IMR-90 (cell line): ENCODE measurements at places on chromosomes 4 and X. TPM values are rescaled to one million over a fixed set of nuclear protein-coding genes. Genes with fewer than 3 reads are reported as not detected.

GRCh38 chrX:50586407-50586806 is 115.8 kb upstream of the DGKK start:
- no peak for DNase-seq

DNA sequence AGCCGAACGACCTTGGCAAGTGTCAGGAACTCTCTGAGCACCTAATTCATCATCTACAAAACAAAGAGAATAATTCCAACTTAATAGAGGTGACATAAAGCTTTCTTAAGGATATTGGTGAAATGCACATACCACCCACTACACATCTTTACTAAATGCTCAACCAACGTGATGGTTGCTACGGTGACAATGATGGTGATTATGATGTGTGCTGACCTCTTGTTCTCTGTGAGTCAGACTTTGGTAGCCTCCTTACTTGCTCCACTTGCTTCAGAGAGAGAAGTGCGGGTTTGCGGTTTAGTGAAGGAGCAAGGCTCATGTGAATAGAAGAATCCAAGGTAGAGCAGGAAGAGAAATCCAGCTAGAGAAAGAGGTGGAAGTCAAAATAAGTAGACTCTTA is 52.8 kb upstream of the CLNK start:
- DNase-seq: peak; percentile 69

DNA sequence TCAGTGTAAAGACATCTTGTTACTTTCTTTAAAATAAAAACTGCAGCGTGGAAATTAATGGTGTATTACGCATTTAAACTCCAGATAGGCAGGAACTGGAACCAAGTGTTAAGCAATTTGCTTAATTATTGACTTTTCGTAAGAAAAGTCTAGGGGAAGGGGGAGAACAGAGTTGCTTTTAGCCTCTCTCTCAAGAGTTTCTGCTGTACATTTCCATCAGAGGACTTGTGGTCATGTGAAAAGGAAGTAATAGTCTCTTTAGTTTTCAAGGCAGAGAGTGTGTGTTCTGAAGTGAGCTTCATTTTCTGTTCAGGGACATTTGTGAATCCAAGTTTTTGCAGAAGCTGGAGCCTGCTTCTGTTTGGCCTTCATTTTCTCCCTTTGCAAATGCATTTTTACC is 127.2 kb downstream of the UBE2K start:
- DNase-seq: no peak

GRCh38 chr4:102143433-102143832 is 201.8 kb downstream of the SLC39A8 start:
- no peak for DNase-seq

- no peak for DNase-seq
Measured at GRCh38 chrX:3231766-3232165, 114.7 kb downstream of the MXRA5 start.

- no peak for DNase-seq
Measured at GRCh38 chr4:75710246-75710645, 14.1 kb upstream of the USO1 start.

- peak; percentile 56 for DNase-seq
Measured at GRCh38 chrX:10884246-10884645, 226.9 kb upstream of the HCCS start.

- no peak for DNase-seq
Measured at GRCh38 chrX:40326186-40326965, 228.6 kb upstream of the BCOR start.

NPNT gene
- total RNA-seq: not detected in 2 replicates

GRCh38 chrX:132272826-132273225 is 53.6 kb upstream of the RAP2C start:
- peak; percentile 19 for DNase-seq

DNA sequence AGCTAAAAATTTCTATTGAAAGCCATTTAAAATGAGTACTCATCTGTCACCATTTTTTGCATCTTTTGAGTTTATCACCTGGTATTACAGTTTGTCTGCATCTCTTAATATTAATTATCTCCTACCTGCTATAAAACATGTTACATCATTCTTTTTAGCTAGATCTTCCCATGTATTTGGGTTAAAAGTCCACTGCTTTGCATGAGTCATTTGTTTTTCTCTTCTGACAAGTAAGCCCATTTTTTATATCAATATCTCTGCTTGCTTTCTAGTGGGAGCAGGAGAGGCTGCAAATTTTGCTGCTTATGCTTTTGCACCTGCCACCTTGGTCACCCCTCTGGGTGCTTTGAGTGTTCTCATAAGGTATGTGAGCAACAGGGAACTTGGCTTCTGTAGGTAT is 16.1 kb downstream of the NIPAL1 start:
- no peak for DNase-seq

DNA sequence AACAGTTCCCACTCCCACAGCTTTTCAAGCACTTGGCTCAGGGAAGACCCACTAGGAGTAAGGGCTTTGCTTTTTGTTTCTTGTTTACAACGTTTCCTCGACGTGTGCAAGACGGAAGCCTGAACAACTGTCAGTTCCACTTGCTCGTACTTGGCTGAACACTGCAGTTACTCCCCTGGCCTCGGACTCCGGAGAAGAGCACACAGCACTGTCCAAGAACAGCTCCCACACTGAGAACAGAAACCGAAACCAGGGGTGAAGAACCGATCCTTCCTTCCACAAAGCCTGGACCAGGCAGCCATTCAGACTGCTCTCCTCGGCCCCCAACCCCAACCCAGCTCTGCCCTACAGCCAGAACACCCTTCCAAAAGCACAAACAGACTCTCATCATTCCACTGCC is 25.5 kb downstream of the IRF2 start:
- DNase-seq: peak; percentile 70

DNA sequence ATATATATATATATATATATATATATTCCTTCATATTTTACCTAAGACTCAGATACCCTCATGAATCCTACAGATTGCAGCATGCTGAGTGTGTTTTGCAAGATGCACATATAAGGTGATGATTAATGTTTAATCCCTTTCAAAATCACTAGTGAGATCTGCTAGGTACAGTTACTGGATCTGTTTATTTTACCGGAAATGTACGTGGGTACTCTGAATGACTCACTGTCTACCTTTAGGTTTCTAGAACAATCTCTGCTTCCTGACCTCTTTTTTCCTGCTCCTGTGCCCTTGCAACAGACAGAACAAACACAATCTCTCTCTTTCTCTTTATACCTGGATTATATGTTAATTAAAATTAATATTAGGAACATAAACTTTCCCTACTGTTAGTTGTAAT is 379.6 kb downstream of the FAM133A start:
- DNase-seq: no peak

CSN1S1 gene
- total RNA-seq: not detected in 2 replicates

DNA sequence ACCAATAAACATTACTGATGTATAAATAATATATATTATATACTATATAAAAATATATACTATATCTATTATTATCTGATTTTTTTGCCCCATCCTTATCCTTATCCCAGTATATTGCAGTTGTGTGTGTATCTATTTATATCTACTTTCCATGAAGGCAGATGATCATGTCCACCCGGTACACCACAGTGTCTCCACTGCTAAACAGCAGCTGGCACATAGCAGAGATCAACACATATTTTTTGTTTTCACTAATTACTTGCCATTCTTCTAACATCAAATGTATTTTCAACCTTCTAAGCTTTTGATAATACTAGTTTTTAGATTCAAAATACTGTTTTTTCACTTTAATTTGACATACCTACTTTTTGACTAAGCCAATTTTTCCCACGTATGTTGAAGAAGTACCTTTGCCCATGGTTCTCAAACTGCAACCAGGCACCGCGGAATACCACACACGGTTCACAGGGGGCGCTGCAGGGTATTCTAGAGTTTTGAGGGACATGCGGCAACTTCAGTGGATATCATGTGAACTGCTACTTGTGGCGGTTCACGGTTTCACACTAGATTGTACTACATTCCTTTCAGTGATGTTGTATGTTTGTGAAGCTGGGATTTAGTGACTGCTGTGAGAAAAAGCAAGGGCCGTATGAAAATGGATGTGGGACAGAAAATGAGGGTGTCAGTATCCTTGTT is 182.5 kb upstream of the NPY2R start:
- no peak for DNase-seq

GRCh38 chr4:3019145-3019846 is 55.0 kb downstream of the HTT-AS start:
- DNase-seq: no peak

GRCh38 chr4:26931966-26932365 is 71.3 kb downstream of the STIM2 start:
- DNase-seq: no peak

BLTP1 gene
- total RNA-seq: 92.7 and 111 TPM in 2 replicates

- DNase-seq: no peak
Measured at GRCh38 chr4:173418639-173419038, 19.7 kb upstream of the SCRG1 start.

GRCh38 chrX:123962006-123962467 is 531 bp downstream of the STAG2 start:
- DNase-seq: no peak

FAAH2 gene
- not detected in 2 replicates for total RNA-seq
